ENCODE measurements at places on chromosomes 16 and 17.

GRCh38 chr16:24535827-24536226 lies 3.5 kb upstream of the RBBP6 start:
- no peak for DNase-seq

DNA sequence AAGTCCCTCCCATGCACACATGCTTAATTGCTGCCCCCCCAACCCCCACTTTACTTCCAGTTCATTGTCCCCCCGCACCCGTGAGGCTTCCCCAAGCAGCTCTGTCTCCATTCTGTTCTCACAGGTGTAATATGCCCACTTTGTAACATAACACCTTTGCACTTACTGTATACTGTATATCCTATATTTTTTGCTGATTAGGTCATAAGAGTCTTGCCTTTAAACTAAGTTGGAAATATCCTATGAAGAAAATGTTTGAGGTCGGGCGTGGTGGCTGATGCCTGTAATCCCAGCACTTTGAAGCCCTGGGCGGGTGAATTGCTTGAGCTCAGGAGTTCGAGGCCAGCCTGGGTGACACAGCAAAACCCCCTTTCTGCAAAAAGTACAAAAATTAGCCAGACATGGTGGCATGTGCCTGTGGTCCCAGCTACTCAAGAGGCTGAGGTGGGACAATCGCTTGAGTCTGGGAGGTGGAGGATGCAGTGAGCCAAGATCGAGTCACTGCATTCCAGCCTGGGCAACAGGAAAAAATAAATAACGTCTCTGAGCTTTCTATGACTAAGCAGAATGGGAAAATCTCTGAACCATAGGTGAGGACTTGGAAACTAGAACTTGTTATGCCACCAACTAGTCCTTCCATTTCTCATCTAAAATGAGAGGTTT lies 76.1 kb downstream of the TNRC6C start:
- no peak for DNase-seq

GRCh38 chr16:84209989-84210388 lies 19.0 kb downstream of the ADAD2 start:
- DNase-seq = no peak

- no peak for DNase-seq
These were observed 19.4 kb downstream of the DRC7 start for GRCh38 chr16:57714047-57714446.

GRCh38 chr16:17439580-17439979 lies 31.2 kb downstream of the XYLT1 start:
- DNase-seq = no peak

GRCh38 chr16:72749091-72749490 lies 298.8 kb downstream of the ZFHX3 start:
- no peak for DNase-seq

- no peak for DNase-seq
These were observed 73.9 kb downstream of the MRM1 start for GRCh38 chr17:36675250-36675649.

DNA sequence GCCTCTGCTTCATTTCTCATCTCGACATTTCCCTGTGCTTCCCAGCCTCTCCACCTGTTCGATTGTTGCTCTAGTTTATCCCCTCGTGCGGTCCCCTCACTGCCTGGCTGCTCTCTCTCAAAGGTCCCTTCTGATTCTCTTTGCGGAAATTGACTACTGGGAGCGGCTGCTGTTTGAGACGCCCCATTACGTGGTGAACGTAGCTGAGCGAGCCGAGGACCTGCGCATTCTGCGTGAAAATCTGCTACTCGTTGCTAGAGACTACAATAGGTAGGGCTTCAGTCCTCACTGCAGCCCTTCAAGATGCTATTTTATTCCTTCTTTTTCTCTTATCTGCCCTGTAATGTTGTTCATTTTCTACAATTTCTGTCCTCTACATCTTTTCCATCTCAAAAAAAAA lies 39.4 kb downstream of the DNAH2 start:
- no peak for DNase-seq

DNA sequence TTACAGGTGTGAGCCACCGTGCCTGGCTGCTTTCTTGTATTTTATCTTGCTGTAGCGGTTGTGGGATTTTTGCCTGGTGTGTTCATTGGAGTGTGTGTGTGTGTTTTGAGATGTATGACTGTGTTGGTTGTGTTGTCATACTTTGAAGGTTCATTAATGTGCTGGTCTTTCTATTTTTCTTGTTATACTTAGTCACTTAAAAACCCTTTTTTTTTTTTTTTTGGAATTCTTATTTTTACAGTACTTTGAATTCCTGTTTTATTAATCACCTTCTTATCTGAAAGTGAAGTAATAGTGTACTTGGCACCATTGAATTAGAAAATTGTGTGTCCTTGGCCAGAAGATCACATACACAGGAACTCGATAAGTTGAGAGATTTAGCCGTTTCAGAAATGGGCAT lies 30.2 kb downstream of the TENT4B start:
- DNase-seq = no peak

DNA sequence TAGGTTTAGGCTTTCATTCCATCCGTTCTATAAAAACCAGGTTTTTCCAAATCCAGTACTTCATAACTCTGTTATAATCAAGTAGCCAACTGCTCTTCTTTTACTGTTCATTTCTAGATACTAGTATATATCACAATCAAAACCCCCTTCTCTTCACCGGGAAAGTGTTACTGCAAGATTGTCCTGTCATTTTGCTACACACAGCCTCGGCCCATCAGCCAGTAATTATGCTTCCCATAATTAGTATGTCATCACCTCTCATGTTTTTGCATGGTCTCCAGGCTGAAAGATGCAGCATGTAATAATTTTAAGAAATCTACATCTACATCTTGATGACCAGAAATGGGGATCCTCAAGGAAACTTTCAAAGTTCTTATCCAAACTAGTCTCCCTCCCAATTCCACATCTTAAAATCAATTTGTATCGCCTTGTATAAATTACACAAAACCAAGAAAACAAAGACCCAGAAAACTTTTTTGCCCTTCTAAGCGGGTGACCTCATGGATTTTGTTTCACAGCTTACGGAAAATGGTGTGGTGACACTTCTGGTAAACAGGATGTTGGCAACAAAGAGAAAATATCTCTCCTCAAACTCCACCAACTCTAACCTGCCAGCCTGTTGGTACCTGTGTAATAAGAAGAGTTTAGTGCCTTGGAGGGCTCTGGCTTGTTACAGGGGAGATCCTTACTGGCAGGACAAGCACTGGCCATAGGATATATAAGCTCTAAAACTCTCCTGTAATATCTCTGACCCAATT lies 9.3 kb downstream of the TACO1 start:
- DNase-seq = no peak

DNA sequence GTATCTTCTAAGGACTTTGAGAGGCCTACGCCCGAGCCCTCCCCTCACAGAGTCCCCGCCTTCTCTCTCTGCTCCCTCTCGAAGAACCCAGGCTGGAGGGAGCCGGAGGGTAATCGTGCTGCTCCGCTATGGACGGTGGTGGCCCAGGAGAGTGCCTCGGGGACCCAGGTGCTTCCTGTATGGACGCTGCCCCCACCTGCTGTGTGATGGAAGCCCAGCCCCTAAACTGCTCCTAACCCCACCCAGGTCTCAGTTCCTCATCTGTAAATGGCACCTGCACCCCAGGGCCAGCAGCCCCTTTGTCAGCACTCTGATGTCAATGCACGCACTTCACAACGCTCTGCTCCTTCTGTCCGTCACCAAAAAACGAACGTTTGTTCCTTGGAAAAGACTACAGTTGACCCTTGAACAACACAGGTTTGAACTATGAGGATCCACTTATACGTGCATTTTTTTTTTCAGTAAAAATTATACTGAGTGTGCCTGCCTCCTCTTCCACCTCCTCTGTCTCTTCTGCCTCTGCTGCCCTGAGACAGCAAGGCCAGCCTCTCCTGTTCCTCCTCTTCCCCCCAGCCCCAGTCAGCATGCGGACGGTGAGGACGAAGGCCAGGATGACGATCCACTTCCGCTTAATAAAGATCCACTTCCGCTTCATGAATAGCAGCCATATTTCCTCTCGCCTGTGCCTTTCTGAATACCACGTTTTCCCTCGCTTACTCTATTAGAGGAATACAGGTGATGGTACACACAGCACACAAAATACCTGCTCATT lies 118.3 kb downstream of the BANP start:
- no peak for DNase-seq

- no peak for DNase-seq
These were observed 2.9 kb upstream of the TMEM97 start for GRCh38 chr17:28315846-28316705.

GRCh38 chr17:49545806-49546545 lies 29.7 kb upstream of the NXPH3 start:
- DNase-seq = no peak

GRCh38 chr16:74846714-74847113 lies 72.1 kb upstream of the FA2H start:
- no peak for DNase-seq

DNA sequence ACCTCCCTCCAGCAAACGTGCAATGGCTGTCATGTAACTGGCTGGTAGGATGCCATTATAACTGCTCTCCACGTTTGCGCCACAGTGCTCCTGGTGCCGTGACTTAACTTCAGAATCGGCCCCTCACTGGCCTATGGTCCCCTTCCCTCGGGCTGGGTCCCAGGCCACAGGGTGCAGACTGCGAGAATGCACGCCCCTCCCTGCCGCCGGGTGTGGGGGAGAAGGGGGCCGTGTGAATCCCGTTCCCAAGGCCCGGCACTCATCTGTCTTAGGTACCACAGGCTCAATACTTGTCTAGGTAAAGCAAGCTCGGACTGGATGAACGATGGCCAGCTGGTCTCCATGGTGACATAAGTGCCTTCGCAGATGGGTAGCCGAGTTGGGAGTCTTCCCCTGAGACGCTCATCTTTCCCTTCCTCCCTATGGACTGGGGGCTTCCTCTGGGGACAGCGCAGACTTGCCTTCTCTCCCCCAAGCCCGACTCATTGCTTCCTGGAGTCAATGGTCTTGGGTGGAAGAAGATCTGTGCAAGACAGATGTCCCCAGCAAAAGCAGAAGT lies 37.8 kb downstream of the TIMM22 start:
- DNase-seq = no peak

GRCh38 chr17:40541060-40541872 lies 24.0 kb downstream of the CCR7 start:
- no peak for DNase-seq

GRCh38 chr17:73481676-73482075 lies 162.6 kb downstream of the SDK2 start:
- no peak for DNase-seq

GRCh38 chr16:3023415-3023668 lies 400 bp downstream of the HCFC1R1 start:
- DNase-seq = no peak

GRCh38 chr16:87317750-87318644 lies 805 bp upstream of the C16orf95 start:
- no peak for DNase-seq

GRCh38 chr16:83967838-83968305 lies at the start of gene NECAB2:
TSS of gene NECAB2 (plus strand) at chr16:83968244. CDS start at chr16:83968649, 405 bp downstream.
- no peak for DNase-seq
